CD8-positive, alpha-beta memory T cell (primary cell): ENCODE measurements at places on chromosomes 5 and 9. TPM values are rescaled to one million over a fixed set of nuclear protein-coding genes. Genes with fewer than 3 reads are reported as not detected.

- DNase-seq: no peak
These were observed at the start of gene SNCAIP for GRCh38 chr5:122311961-122312590. Gene SNCAIP, plus strand, starts transcription at chr5:122312237. Its CDS starts 78,898 bp downstream, at chr5:122391135.

- no peak for DNase-seq
These were observed 106.5 kb downstream of the PPARGC1B start for GRCh38 chr5:149836451-149837139.

Gene SH3PXD2B
- not detected for polyA plus RNA-seq

DNA sequence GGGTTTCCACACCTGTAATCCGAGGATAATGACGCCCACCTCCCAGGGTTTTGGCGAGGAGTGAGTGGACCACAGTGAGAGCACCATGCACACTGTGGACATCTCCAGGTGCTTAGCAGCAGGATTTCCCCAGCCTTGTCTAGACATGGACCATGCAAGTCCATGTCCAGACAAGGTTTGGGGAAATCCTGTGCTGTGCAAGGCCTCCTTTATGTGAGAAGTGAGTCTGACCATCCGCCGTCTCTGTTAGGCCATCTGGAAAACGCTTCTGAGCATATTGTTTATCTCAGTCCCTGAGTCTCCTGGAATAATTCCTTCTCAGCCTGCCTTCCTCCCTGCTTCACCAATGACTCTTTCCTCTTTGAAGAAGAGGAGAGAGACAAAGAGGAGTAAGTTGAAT lies 26.2 kb upstream of the TNFAIP8 start:
- DNase-seq: no peak

Gene TMEM174
- not detected for polyA plus RNA-seq

DNA sequence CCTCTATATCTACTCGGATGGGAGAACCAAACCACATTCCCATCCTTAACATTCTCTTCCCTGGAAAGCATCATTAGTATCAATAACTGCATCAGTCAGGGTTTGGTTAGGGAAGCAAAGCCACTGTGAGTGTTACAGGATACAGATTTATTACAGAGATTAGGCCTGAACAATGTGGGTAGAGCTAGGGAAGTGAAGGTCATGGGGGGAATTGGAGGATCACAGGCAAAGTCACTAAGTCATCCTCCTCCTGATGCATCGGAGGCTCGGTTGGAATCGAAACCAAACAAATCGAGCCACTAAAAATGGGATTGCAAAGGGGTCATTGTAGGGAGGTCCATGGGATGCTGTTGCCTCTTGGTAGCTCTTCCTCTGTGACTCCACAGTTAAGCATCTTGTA lies 61.8 kb upstream of the ZBTB43 start:
- DNase-seq: no peak

GRCh38 chr9:17005056-17005823 lies 129.6 kb upstream of the CNTLN start:
- DNase-seq: no peak

Gene NKD2
- polyA plus RNA-seq: not detected

DNA sequence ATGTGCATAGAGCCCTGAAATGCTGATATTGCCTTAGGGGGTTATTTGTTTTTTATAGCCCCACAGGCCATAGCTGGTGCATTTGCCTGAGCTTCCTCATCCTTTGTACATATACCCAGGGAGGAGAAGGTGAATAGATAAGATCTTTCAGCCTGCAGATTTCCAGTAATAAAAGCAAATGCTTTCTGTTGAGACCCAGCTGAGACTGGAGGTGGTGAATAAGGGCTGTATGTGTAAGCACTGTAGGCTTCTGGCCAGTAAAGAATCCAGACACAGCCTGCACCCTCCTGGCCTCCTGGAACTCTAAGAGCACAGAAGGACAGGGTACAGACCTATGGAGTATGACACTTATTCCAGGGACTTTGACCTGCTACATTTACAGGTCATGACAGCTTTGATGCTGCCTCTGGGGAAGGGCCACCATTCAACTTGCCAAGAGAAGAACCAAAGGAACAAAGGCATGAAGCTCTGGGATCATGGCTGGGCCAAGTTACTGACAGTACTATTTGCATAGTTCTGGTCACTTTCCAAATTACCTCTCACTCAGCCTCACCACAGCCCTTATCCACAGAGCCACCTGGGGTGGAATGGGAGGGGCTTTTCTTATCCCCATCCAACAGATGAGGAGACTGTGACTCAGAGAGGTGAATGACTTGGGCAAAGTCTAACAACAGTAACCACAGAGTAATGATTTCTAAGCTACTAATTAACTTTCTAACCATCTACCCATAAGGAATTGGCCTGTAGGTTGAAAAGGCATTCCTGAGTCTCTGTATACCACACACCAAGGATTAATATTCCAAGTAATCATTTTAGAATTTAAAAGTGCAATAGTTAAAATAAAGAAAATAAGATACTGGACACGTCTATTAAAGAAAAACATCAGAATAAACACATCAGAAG lies 604.5 kb upstream of the KLF4 start:
- DNase-seq: no peak

DNA sequence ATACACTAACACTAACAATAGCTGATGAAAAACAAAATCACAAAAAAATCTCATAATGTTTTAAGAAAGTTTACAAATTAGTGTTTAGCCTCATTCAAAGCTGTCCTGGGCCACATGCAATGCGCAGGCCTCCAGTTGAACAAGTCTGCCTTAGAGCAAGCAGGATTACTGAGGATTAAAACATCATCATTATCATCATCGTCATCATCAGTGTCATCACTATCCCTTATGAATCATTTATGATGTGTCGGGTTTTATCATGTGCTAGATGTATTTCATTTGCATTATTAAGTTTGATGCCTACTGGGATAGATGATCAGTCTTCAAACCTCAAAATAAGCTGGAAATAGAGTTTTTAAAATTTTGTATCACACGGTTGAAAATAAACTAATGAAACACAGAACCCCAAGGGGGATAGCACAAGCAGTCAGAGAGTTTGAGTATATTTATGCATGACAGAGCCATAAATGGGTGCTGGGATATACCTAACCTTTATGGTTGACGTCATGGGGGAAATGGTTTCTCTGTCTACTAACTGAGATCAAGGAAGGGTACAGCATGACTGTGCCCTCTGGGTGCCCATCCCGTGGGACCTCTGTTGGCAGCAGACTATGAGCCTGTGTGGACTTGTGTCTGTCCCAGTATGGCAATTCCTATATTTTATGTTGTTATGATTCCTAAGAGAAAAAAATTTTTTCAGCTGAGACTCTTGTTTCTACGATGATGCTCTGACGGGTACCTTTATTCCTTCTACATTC lies 150.3 kb upstream of the ADRA1B start:
- no peak for DNase-seq

DNA sequence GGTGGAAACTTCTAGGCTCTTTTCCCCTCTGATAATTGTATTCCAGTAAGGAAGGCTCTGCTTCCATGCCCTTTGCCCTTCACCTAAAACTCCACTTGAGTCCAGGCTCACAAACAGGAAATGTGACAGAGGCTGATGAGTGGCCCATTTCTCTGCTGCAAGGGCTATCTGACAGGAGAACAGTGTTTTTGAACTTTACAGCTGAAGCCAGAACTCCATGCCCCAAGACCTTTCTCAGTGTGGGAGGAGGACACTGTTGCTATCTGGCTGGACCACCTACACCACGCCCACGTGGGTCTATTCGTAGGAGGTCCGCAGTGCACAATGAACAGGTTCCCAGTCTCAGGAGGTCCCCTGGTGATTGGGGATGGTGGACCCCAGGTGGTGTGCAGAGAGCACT lies 13.6 kb downstream of the GGTA1 start:
- DNase-seq: no peak

GRCh38 chr5:115530426-115530825 lies 14.1 kb downstream of the FEM1C start:
- no peak for DNase-seq

- DNase-seq: no peak
These were observed 324.0 kb downstream of the NDUFS4 start for GRCh38 chr5:53884417-53884816.

Gene POLR3G
- polyA plus RNA-seq: 1.3 TPM

Gene CMYA5
- 0.10 TPM for polyA plus RNA-seq

Gene FOXD4L3
- polyA plus RNA-seq: not detected

DNA sequence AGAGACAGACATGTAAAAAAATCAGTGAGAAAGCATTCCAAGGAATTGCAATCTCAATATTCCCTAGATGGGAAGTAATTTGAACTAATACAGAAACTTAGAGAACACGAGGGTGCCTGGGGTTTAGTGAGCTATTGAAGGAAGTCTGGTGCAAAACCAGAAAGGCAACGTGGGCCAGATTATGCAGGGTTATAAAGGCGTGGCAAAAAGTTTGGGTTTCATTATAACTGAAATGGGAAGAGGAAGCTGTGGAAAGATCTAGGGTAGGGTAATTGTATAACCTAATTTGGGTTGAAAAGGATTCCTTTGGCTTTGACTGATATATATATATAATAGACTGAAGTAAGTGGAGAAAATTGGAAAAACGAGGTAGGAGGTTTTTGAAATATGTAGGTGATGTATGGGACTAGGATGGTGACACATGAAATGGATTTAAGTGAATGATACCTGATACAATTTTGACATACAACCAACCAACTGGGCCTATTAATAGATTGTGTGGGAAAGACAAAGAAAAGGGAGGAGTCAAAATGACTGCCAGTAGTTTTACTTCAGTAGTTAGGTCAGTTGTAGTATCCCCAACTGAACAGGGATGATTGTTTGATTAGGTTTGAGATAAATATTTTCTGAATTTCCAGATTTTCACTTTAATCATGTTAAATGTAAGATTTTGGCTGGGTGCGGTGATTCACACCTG lies 65.3 kb downstream of the FAM174A start:
- no peak for DNase-seq

DNA sequence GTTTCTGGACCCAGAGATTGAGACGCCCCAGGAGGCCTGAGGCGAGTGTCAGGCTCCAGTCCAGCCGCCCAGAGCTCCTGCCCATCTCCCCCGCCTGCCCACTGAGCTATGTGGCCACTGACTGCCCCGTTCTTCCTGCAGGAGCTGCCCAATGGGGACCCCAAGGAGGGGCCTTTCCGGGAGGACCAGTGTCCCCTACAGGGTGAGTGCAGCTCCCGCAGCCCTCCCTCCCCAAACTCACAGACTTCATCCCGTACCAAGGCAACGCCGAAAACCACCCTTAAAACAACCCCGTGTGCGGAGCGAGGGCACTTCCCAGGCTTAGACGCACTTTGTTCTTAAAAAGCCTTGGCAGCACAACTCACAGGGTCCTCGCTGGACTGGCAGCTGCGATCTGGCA lies 23.4 kb downstream of the NKD2 start:
- DNase-seq: no peak

Gene SURF1
- polyA plus RNA-seq: 110 TPM

- DNase-seq: no peak
These were observed 536.0 kb downstream of the NR2F1-AS1 start for GRCh38 chr5:93044859-93045666.

GRCh38 chr9:108756746-108757490 lies 98.9 kb downstream of the ACTL7B start:
- DNase-seq: no peak

GRCh38 chr9:107322643-107323042 lies 39.6 kb downstream of the RAD23B start:
- no peak for DNase-seq

DNA sequence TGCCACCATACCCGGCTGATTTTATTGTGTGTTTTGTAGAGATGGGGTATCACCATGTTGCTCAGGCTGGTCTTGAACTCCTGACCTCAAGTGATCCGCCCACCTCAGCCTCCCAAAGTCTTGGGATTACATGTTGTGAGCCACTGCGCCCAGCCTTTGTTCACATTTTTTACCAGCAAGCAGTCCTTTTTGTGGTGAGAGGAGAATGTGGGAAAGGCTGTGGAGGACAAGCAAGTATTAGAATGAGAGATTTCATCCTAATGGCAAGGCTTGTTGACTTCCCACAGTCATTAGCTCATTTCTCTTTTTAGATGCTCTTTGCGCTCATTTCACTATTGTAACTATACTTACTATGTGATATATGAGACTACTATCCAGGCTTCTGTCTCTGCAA lies 6.1 kb downstream of the IL31RA start:
- DNase-seq: no peak

- no peak for DNase-seq
These were observed 387.7 kb downstream of the TLR4 start for GRCh38 chr9:118091711-118092500.

GRCh38 chr5:179923436-179923835 lies 15.7 kb upstream of the TBC1D9B start:
- no peak for DNase-seq
